ENCODE measurements at places on chromosomes 7 and 10.

GRCh38 chr7:130887182-130887956, 153.4 kb upstream of the KLF14 start:
- no peak for DNase-seq

- no peak for DNase-seq
Observed at GRCh38 chr10:117137031-117137910, 799 bp downstream of the VAX1 start.

GRCh38 chr7:90771281-90771680, 175.2 kb downstream of the CDK14 start:
- DNase-seq: no peak

DNA sequence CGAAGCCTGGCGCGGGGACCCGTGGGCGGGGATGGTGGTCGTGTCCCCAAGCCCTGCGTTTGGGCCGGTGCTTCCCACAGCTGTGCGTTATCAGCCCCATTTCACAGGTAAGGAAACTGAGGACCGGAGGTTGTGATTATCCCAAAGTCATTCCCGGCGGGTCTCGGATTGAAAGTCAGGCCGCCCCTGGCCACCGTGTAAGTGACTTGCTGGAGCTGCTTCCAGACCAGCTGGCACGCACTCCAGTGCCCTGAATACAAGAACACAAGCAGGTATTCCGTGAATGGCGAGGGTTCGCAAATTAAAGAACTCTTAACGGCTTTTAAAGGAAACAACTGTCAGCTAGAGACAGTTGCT, 675 bp upstream of the ATE1 start:
- no peak for DNase-seq

- DNase-seq: no peak
Observed at GRCh38 chr10:106956216-106956915, 208.1 kb downstream of the SORCS1 start.

- no peak for DNase-seq
Observed at GRCh38 chr7:110502888-110503465, 588.0 kb upstream of the LRRN3 start.

DNA sequence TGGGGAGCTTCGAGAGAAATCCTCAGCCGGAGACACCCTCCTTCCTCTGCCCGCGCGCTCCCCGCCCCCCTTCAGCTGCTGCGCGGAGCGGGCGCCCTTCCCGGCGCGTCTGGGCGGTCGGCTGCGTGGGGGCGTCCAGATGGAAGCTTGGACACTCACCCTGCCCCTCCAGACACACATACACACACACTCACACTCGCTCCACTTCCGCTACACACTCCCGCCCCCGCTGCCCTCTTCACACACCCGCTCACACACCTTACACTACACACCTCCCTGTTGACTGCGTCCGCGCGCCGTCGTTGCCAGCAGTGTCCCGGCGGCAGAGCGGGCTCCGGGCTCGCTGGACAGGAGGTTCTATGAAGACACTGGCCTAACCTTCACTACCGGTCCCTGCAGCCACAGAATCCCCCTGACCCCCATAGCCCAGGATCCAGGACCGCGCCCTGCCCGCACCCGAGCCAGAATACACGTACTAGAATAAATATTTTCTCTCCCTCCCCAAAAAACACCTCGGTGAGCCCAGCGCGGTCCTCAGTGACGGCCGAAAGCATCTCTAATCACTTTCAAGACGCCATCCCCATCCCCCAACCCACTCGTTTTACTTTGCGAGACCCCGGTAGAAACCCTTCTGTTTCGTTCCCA, 1.1 kb upstream of the EGR2 start:
- DNase-seq: peak; percentile 62

- DNase-seq: no peak
Observed at GRCh38 chr10:96664563-96664962, 55.8 kb downstream of the PIK3AP1 start.

DNA sequence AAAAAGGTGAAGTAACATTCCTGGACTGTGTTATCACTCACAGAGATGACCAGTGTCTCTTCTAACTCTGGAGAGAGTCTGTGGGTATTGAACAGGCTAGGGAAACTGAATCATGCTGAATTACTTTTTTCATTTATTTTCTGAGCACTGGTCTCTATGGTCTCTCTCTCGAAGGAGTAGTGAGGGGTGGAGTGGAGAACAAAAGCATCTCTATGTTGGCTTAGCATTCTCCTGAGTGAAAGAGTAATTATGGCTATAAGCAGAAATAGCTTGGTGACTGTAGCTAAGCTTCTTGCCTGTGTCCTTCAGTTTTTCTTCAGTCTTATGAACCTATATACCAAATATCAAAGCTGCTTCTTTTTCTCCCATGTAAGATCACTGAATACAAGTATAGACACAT, 64.6 kb upstream of the PTN start:
- no peak for DNase-seq

- DNase-seq: no peak
Observed at GRCh38 chr10:77317221-77317620, 320.4 kb downstream of the KCNMA1 start.

DNA sequence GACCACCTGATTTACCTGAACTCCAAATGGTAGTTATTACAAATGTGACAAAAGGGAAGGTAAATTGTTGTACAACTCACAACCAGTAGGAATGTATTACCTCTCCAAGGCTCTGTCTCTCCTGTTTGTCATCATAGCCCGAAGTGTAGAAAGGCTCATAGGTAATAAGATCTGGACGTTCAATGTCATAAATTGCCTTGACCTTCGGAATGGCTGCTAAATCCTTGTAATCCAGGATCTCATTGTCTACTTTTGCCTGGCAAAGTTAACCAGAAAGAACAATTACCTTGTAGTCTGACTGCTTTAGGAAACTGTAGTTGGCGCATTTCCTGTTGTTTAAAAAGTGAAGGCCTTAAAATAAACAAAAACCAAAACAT, 68.6 kb upstream of the AFAP1L2 start:
- DNase-seq: no peak

GRCh38 chr10:119198438-119198837, 8.9 kb upstream of the GRK5 start:
- DNase-seq: no peak

GRCh38 chr7:2710286-2710655, 22.3 kb downstream of the AMZ1 start:
- DNase-seq: peak; percentile 66

DNA sequence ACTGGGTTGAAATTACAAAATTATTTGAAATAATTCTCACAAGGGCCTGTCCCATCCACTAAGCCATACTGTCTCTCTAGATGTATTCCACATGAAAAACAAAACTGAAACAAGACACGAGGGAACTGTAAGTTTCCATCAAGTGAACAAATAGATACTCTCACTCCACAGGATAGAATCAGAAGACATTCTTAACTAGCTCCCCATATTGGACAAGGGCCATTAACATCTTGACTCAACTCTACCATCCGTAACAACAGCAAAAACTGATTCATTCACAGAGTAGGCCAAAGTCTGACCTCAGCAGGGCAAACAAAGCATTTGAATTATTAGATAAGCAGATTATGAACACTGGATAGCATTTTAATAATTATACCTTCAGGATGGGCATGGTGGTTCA, 29.1 kb downstream of the UBE2H start:
- DNase-seq: no peak

DNA sequence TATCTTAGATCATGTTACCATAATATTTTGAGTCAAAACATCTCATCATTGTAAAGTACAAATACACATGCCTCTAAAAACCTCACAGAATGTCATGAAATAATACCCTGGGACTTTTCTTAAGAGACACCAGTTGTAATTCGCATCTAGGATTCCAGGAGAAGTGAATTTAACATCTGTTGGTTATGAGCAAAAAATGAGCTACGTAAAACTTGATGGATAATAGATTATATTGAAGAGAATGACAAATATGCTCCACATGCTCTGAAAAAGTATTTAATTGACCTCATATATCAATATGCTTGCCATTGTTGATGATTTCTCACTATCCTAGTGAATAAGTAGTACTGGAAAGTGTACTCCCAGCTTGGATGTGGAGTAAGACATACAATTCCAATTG, 227.0 kb downstream of the BBS9 start:
- no peak for DNase-seq

DNA sequence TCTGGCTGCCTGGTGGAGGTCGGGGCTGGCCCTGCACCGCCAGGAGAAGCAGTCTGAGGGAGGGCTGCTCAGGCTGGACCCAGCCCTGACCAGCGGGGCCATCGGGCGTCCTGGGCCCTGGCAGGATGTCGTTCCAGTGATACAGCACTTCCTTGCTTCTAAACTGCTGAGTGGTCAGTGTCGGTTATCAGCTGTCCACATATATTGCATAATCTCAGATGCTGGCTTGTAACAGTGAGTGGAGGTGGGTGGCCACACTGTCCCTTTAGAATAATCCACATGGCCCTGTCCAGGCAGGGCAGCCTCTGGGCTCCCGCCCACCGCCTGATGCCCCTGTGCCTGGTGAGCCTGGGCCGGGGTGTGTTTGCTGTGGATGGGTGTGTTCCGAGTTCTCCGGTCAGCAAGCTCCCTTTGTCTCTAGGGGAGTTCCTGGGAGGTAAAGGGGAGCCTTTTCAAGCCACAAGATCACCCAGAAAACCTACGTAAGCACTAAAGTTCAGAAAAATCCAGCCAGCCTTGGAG, 86.1 kb downstream of the LHPP start:
- DNase-seq: no peak

DNA sequence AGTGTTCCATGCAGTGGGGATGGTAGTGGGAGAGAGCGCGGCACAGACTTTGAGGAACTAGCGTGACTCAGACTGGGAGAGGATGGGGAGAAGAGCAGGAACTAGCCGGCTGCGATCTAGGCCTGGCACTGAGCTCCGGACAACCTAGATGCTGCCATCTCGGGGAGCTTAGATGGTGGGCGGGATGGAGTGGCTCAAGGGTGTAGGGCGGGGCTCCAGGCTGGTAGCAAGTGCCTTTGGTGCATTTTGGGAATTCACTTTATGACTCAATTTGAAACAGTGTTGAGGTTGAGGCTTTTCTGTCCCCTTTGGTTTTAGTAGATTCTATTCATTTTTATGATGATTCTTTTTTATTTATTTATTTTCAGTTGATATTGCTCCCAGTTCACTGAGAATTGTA, 185.3 kb upstream of the GPR26 start:
- DNase-seq: no peak

- DNase-seq: no peak
Observed at GRCh38 chr7:82154728-82155127, 288.8 kb downstream of the CACNA2D1 start.

DNA sequence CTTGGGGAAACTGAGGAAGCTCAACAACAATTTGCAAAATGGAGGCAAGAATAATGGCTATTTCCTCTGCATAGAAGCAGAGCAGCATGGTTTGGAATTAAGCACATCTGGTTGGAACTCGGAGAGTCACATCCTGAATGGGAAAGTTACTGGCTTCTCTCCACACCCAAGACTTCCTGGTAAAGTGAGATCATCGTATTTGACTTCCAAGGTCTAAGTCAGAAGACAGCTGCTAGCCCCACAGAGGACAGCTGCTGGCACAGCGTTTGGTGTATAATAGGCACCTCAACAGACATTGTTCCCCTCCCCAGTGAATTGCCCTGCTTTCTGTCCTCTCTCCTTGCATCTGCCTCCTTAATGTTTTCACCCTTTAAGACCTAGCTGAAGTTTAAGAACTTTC, 37.0 kb upstream of the NRF1 start:
- DNase-seq: no peak

DNA sequence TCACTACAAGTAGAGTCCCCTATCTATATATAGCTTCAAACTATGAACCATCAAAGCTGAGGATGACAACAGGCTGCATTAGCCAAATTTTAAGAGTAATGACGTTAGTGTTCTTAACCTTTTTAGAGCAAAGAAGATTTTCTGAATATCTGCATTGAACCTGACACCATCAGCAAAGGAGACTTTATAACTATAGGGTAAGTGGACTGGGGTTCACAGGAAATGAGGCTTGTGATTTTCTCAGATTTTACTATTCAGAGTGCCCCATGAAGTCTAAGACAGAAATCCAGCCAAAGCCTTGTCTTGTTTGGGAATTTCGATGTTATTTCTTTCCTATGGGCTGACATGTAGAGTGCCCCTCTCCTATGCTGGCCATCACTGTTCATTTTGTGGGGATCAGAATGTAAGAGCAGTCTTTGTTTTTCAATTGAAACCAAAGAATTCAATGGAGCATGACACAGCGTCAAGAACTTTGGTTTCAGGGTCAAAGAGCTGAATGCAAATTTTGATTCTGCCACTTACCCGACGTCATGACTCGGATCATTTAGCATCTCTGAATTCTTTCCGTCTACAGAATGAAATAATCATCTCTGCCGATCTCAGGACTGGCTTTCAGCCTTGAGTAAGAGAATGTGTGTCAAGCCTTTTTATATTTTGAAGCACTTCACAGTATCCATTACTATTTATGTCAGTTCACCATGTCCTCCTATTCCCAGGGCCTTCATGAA, 52.7 kb downstream of the DENND11 start:
- DNase-seq: no peak

GRCh38 chr7:138570715-138571114, 110.7 kb downstream of the TRIM24 start:
- DNase-seq: no peak

- no peak for DNase-seq
Observed at GRCh38 chr7:28081016-28081415, 99.6 kb downstream of the JAZF1 start.

- no peak for DNase-seq
Observed at GRCh38 chr7:107068156-107068555, 23.7 kb downstream of the PRKAR2B start.

DNA sequence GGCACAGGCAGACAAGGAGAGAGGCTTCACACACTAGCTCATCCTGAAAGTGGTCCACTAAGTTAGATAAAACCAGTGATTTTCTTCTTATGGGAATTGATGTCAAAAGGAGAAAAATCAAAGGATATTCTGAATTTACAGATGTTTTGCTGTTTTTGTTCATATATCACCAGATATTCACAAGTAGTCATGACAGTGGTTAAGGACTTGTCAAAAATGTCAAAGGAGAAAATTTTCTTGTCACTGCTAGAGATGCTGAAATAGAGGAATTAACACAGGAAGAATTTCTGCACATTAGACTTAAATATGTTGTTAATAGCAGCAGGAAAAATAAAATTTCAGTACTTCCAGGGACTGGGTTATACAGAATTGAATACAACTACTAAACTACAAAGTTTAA, 78.3 kb downstream of the PRTFDC1 start:
- no peak for DNase-seq

DNA sequence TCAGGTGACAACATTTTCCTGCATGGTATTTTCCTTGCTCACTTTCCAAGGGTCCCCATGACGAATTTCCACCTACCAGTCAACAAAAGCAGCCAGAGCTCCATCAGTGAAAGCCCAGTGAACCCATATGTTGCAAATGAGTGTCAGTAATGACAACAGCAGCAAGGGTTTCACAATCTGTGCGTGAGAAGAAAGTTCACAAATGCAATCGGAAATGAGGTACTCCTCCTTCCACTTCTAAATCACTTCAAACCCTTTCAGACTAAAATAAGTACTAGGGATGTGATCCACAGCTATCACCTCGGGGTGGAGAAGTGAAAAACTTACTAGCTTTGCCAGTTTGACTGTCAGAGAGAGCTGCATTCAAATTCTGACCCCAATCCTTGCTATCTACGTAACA, 55.6 kb upstream of the BET1 start:
- no peak for DNase-seq

- DNase-seq: no peak
Observed at GRCh38 chr7:156578978-156579430, 61.6 kb upstream of the RNF32 start.
